ENCODE measurements at places on chromosomes 13 and 19.

- DNase-seq = no peak
Observed at GRCh38 chr19:32061315-32061714, 284.1 kb upstream of the ZNF507 start.

GRCh38 chr13:99119656-99120055 is 81.0 kb upstream of the UBAC2 start:
- no peak for DNase-seq

GRCh38 chr19:2330632-2331284 is 2.3 kb downstream of the SPPL2B start:
- DNase-seq = no peak

DNA sequence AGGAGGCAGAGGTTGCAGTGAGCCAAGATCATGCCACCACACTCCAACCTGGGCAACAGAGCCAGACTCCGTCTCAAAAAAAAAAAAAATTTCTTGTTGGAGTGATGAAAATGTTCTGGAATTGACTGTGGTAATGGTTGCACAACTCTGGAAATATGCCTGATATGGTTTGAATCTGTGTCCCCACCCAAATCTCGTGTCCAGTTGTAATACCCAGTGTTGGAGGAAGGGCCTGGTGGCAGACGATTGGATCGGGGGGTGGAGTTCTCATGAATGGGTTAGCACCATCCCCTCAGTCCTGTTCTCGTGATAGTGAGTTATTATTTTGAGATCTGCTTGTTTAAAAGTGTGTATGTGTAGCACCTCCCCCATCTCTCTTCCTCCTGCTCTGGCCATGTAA is 41.1 kb upstream of the MAP3K10 start:
- no peak for DNase-seq

- no peak for DNase-seq
Observed at GRCh38 chr13:105638426-105638825, 897.0 kb downstream of the EFNB2 start.

GRCh38 chr13:39509616-39510315 is 93.2 kb downstream of the LHFPL6 start:
- no peak for DNase-seq

GRCh38 chr13:85729296-85729695 is 69.9 kb downstream of the SLITRK6 start:
- no peak for DNase-seq

- DNase-seq = no peak
Observed at GRCh38 chr19:31283701-31284100, 65.5 kb downstream of the TSHZ3 start.

DNA sequence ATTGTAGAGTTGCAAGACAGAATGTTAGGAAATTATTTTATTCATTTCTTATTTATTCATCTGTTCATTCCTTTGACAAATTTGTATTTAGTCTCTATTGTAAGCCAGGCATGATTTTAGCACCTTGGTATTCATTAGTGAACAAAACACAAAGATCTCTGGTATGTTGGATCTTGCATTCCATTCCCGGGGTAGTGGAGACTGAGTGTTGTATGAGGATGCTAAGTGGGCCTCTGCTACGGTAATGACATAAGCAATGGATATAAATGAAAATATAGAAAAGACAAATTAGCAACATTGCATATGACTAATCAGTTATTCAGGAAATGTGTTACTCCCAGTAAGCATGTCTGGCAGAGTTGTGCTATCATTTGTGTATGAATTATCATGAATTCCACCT is 449.3 kb downstream of the PCDH17 start:
- DNase-seq = no peak

DNA sequence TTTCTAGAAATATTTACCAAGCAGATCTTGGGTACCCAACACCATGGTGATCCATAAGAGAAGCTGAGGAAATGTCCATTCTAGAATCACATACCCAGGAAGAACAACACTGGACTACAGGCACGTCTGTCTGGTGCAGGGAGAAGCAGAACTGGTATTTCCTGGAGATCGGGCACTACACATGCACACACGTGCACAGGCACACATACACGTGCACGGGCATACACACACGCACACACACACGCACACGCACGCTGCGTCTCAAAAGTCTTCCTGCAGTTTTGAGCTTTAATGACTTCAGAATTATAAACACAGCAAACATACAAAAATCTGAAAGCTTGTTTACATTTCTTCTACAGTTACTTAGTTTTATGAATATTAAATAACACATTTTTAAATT is 189.8 kb downstream of the DCLK1 start:
- DNase-seq = no peak

DNA sequence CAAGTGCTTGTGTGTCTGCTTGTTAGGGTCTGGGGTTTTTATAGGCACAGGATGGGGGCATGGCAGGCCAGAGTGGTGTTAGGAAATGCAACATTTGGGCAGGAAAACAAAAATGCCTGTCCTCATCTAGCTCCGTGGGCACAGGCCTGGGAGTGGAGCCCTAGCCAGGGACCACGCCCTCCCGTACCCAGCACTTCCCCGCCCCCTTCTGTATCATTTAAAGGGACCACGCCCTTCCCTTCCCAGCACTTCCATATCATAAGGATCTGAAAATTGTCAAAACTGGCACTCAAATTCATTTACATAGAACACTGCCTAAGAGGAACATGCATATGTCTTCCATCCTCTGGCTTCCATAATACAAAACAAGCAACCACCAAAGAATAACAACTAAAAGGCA is 185.8 kb downstream of the B3GLCT start:
- DNase-seq = no peak

DNA sequence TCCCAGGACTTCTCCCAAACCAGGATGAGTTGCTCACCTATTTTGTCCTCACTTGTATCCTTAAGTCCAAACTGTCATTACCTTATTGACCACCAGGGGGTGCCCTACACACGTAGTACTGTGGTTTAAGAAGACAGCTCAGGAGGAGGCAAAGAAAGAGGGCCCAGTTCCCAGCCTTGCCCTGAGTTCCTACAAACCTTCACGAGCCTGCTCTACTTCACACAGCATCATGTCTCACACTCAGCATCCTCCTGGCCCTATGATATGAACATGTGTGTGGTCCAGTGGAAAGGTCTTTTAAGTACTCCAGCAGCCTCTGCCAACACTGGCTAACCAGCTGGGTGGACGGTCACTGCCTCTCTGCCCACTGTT is 8.1 kb upstream of the ZNF784 start:
- DNase-seq = peak; percentile 83

- no peak for DNase-seq
Observed at GRCh38 chr13:92513672-92514071, 712.9 kb upstream of the GPC6 start.
